Endodermal cell (in vitro differentiated cells): ENCODE measurements at places on chromosomes 2 and 18. TPM values are rescaled to one million over a fixed set of nuclear protein-coding genes. Genes with fewer than 3 reads are reported as not detected.
A peak's percentile ranks its signal among the peaks of the same experiment; 100 is the strongest.

The ITPRIPL1 gene
- total RNA-seq, result 1.5 to 6.8 TPM (median 6.3 TPM) in 3 replicates

- no peak for DNase-seq
These were observed 1.5 kb downstream of the GALNT14 start for GRCh38 chr2:31136732-31137131.

DNA sequence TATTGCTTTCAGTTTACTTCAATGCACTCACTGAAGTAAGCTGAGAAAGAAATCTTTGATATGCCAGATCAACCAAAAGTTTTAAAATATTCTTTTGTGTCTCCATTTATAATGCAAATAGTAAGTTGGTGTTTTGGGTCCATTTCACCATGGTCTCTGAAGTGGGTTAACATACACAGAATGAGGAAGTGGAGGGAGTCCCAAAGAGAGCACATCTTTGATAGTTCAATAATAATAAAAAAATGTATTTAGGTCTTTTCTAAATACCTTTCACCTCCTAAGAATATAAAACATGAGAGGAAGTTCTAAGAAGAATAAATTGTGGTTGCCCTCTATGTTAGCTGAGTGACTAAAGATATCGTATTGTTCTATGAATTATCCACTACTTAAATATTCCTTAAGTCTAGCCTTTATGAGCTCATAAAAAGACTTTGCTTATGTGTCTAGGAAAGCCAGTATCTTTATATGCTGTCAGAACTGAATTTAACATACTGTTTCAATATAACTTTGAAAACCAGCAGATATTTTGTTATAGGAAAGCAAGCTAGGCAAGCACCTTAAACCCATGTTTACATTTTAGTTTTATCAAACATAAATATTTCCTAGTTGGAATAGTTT lies 148.7 kb upstream of the ZEB2 start:
- DNase-seq, result no peak

DNA sequence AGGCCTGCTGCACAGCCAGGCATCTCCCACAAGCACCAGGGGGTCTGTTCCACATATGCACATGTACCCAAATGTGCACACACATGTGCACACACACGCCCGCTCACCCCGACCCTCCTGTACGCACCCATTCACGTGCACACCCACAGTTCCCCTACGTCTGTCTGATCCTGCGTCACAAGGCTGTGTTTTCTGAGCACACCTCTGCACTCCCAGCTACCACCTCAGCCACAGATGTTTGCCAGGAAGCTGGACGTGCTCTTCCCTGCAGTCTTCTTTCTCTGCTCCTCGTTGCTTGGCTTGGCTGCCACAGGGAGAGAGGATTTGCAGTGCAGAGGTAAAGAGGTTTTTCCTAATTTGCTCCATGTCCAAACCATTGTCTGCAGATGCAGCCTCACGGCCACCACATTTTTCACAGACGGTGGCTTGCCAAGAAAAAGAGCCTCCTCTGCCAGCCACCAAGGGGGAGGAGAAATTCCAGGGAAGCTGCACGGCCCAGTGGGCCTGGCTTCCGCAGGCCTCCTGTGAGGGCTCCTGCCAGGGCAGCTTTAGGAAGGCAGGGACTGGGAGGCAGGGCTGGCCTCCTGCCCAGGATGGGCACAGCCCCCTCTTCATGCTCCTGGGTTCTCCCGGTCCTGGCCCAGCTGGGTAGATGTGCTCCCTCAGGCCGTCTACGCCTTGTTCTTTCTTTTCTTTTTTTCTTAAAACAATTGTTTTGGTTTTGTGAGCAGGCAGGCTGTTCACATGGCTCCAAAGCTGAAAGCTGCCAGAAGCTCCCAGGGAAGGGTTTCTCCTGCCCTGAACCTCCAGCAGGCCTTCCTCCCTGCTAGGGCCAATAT lies 29.3 kb upstream of the HS6ST1 start:
- DNase-seq, result peak; percentile 50

DNA sequence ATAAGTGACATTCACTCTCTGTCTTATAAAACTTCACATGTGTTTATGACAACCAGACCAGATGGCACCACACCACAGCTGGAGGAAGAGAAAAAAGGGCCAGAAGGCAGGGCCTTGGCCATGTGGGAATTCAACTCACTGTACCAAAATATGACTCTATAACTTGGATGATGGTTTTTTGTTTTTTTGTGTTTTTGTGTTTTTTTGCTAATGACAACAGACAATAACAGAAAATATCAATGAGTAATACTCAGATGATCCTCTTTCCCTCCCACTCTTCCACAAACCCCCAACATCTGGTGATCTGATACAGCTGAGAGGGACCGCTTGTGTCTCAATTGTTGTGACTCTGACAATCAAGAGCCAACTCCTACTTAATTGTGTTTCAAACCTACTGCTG lies 12.4 kb downstream of the NMI start:
- no peak for DNase-seq

- no peak for DNase-seq
These were observed 36.3 kb downstream of the TPRKB start for GRCh38 chr2:73700661-73701447.

DNA sequence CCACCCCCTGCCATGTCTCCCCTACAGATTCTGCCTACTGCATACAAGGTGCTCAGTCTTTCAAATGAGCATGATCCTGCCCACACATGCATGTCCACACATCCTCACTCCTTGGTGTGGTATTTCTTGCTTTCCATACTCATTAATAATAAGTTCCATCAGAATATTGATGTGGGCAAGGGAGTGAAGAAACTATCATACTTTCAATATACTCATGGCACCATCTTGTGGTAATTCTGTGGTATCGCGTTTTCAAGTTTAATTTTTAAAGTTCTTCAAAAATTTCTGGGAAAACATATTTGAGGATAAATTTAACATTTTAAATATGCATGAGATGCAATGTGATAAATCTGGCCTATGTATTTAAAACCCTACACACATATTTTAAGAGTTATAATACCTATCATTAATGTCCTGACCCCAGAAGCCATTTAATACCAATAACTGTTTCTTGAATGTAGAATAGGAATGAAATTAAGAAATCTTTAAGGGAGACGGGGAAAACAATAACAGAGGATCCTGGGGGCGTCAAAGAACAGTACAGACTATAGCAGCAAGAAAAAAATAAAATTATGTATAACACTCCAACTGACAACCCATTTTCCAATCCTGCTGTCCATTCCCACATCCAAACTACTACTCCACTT lies 110.1 kb downstream of the ZNF385B start:
- DNase-seq, result no peak

DNA sequence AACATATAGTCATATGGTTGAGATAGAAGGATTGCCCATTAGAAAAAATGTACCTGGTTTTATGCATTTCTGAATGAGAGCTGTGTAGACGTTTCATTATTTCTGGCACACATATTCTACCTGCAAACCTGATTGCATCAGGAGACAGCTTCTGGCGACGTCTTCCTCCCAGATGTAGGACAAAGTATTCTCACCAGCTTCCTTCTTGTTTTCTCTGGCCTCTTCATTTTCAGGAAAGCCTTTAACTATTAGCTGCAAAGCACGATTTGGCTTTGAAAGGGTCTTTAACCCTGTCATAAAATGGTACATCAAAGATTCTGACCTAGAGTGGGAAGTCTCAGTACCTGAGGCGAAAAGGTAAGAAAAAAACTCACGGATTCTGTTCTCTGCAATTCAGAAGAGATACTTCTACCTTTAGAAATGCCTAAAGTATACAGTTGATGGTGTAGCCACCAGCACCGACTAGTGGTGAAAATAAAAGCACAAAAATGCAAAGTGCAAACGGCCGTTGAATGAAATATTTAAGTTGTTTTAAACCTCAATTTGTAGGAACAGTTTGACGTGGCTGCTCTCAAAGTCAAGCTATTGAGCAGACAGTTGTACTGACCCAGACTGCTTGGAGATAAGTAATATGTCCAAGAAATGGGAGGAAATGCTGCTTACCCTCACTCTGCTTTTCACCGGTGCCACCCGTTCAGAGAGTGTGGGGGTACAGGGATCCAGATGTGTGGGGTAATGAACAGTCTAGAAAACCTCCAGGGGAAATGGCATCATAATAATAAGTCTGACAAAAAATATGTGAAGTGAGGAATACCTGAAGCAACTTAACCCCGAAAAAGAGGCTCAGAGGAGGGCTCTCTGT lies 20.2 kb downstream of the IL18RAP start:
- DNase-seq, result peak; percentile 63

GRCh38 chr2:160405077-160405867 lies 88.3 kb downstream of the RBMS1 start:
- DNase-seq, result peak; percentile 78

DNA sequence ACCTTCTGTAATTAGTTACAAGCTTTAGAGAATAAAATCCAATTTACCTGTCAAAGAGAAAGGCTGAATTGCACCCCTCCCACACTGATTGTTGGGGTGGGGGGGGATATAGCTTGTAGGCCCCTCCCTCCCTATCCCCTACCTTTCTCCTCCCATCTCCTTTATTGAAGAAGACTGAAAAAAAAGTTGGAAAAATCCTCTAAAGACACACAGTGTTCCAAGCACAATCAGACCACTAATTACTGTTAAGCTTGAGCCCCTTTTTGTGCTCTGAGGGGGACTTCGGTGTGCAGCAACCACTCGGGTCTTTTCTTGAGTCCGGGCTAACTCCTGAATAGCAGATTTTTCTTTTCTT lies 43.0 kb upstream of the FZD5 start:
- no peak for DNase-seq

DNA sequence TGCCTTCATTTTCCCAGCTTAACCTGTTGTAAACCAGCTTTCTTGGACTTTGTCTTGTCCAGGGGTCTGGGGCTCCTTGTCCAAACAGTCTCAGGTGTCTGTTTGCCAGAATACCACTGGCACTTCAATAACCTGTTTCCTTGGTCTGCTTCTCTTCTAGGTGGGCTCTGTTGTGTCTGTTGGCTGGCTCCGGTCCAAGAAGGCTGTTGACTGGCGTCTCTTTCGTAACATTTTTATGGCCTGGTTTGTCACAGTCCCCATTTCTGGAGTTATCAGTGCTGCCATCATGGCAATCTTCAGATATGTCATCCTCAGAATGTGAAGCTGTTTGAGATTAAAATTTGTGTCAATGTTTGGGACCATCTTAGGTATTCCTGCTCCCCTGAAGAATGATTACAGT lies 17.0 kb downstream of the SLC20A1 start:
- DNase-seq, result no peak

The CFAP65 gene
- total RNA-seq, result 1.5 and 1.7 TPM in 2 replicates

DNA sequence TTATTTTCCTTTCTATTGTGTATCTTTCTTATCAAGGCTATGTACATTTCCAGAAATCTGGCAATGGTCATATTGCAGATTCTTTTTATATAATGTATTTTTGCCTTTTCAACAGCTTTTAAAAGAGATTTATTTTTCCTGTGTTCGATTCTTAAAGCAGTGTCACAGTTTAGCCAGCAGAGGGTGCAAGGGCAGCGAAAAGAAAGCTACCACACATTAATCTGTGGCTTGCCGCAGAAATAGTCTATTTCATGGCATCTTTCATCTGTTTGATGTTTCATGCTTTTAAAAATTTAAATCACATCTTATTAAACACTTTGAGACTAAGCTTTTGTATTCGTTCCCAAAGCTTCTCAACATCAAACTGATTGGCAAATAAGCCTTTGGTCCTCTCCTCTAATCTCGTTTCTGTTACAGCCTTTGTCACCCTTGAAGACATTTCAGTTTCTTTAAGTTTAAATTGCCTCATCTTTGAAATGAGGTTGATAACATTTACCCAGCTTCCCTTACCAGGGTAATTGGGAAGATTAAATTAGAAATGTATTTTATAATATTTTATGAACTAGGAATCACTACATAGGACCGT lies 73.3 kb downstream of the PIK3C3 start:
- peak; percentile 60 for DNase-seq

GRCh38 chr18:58455314-58456188 lies 173.3 kb downstream of the ALPK2 start:
- no peak for DNase-seq

The TRIP12 gene
- total RNA-seq, result 177 to 209 TPM (median 182 TPM) in 3 replicates

The HOXD1 gene
- 0.18 to 2.8 TPM (median 0.38 TPM) in 3 replicates for total RNA-seq

The SERPINB12 gene
- total RNA-seq, result not detected in 2 replicates

The RAB27B gene
- total RNA-seq, result 0.09 to 0.42 TPM (median 0.40 TPM) in 3 replicates

- no peak for DNase-seq
These were observed 157.6 kb downstream of the FAM210A start for GRCh38 chr18:13568443-13569392.

DNA sequence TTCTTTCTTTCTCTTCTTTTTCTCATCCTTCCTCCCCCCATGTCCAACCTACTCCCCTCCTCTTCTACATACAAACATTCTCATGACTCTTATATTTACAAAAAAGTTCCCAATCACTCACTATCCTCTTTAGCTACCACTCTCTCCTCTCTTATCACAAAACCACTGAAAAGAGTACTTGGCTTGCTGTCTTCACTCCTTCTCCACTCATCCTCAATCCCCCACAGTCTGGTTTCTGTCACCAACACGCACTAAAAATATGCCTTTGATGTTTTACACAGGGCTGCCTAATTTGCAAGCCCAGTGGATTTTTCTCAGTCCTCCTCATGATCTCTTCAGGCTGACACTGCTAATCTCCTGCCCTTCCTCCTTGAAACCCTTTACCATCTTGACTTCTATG lies 159.5 kb downstream of the TNS1 start:
- DNase-seq, result no peak
